GM23338 (cell line): ENCODE measurements at places on chromosomes 4 and X. TPM values are rescaled to one million over a fixed set of nuclear protein-coding genes. Genes with fewer than 3 reads are reported as not detected.

UGT2A3 gene
- polyA plus RNA-seq, result not detected in 2 replicates

GRPR gene
- polyA plus RNA-seq, result 9.5 and 13.4 TPM in 2 replicates

HMX1 gene
- polyA plus RNA-seq, result 0.23 TPM in 1 of 2 replicates, not detected in the other

FGG gene
- polyA plus RNA-seq, result not detected in 2 replicates

HCCS gene
- 21.6 and 27.7 TPM in 2 replicates for polyA plus RNA-seq
